ENCODE measurements at places on chromosomes 2 and 18.

DNA sequence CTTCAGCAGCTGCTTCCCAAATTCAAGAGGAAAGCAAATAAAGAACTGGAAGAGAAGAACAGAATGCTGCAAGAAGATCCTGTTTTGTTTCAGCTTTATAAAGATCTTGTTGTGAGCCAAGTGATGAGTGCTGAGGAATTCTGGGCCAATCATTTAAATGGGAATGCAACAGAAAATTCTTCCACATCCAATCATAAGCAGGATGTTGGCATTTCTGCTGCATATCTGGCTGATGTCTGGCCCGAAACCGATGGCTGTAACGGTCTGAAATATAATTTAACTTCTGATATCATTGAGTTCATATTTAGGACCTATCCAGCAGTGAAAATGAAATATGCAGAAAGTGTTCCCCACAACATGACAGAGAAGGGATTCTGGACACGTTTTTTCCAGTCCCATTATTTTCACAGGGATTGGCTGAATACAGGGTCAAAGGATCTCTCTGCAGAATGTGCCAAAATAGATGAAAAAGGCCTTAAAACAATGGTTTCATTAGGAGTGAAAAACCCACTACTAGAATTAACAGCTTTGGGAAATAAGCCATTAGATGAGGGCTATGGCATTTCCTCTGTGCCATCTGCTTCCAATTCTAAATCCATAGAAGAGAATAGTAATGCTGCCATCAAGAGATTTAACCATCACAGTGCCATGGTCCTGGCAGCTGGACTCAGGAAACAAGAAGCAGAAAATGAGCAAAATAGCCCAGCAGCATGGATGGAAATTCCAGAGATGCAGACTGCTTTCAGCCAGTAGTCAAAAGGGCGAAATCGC is 175.6 kb downstream of the MC4R start:
- no peak for DNase-seq

DNA sequence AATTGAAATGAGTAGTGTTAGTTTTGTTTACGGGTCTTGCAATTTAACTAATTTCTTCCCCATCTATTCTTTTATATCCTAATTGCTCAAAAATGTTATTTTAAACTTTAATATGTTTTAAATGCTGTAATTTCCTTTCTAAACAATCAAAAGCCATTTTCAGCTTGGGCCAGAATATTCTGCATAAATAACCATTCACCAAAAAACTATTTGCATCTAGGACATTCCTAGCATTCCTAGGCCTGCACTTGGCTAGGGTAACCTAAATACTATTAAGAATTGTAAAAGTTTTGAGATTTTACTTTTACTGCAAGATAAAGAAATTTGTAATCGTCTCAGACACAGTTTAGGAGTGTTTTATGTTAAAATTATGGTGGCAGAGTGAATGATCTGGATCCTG is 7.8 kb upstream of the ETAA1 start:
- DNase-seq = no peak

DNA sequence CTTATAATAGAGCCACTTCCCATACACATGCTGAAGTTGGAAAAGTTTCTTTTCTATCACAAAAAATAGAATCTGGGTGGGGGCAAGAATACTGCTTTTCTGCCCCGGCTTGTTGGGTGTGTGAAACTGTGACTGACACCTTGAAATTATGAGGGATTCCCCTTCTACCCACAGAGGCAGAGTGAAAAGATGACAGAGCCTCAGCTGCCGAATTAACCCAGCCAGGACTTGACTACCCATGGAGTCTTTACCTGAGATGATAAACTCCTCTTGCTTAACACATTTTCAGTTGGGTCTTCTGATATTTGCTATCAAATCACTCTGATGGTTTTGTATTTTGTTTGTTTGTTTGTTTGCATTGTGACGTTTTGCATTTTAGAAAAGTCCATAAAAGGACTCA is 66.0 kb upstream of the PMAIP1 start:
- no peak for DNase-seq

- DNase-seq = no peak
These were observed 67.4 kb upstream of the ACVR1C start for GRCh38 chr2:157696036-157696435.

- no peak for DNase-seq
These were observed 65.5 kb upstream of the PMAIP1 start for GRCh38 chr18:59834267-59834666.

DNA sequence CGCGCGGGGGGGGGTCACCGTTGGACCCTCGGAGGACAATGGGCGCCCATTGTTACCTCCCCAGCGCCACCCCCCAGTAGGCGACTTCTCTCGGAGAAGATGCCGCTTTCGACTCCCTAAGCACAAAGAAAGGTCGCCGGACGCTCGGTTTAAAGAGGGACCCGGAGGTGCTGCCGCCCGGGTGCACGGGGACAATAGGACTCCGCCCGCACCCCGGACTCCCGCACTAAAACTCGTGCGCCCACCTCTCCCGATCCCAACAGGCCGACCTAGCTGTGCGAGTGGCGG is 318 bp upstream of the CDC42EP3 start:
- DNase-seq = peak; percentile 19

DNA sequence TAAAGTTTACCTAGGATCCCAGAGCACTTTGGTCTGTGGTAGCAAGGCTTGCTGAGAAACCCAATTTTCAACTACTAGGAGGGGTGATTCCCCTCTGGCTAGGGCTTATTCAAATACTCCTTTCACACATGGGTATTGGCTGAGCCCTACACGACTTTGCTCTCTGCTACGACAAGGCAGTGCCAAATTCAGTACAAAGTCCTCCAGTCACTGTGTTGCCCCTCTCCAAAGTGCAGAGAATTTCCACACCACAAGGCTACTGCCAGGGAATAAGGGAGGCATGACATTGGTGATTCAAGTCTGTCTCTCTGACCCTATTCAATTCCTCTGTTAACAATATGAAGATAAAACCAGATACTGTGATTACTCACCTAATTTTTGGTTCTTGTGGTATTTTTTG is 38.9 kb downstream of the SYT4 start:
- no peak for DNase-seq

DNA sequence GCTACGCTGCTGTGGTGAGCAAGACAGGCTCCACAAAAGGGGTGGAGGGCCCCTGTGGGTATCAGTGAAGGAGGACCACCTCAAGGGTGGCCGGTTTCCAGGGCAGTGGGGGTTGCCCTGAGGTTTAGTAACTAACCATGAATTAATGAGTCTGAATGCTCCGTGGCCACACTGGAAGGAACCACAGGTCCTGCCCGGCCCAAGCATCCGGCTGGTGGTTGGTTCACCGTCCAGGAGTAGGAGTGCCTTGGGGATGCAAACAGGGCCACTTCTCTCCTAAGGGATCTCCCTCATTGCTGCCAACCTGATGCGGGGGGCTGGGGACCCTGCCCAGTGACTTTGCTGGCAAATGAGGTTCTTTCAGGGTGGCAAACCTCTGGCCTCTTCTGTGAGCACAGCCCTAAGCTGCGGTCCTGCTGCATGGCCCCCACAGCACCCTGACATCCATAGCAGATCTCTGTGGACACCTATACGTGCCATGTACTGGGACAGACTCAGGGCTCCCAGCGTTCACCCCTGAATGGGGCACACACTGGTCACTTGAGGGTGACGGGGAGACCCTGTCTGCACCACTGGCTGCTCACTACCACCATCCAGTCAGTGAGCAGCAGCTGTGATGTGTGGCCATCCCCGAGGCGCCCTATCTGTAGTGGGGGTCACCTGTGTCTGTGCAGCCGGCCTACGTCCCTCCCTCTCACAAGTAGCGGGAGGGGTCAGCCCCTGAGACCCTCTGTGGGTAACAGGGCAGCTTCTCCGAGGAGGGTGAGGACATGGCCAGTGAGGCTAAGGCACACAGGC is 41.6 kb downstream of the HS6ST1 start:
- no peak for DNase-seq

- DNase-seq = peak; percentile 7
These were observed 29.4 kb downstream of the MTERF4 start for GRCh38 chr2:241072553-241073165.

DNA sequence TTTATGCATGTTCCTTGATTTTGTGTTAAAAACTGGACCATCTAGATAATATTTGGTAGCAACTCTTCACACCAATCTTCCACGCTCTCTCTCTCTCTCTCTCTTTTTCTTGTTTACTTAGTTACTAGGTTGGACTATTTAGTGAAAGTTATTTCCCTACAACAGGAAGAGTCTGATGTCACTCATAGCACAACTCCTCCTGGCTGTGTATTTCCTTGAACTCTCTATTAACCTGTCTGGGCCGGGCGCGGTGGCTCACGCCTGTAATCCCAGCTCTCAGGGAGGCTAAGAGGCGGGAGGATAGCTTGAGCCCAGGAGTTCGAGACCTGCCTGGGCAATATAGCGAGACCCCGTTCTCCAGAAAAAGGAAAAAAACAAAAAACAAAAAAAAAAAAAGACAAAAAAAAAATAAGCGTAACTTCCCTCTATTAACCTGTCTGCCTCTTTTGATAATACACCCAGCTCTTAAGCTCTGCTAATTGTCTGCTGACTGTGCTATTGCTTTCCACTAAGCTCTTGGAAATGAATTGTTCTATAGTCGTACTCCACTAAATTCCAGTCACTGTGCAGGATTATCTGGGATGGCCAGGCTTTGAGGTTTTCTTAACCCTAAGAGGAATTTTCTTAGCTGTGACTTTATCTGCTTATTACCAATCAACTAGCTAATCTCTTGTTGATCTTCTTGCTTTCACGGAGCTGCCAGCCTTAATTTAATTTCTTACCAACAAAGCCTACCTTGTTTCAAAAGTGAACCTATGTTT is 18.1 kb upstream of the CDH19 start:
- DNase-seq = no peak

DNA sequence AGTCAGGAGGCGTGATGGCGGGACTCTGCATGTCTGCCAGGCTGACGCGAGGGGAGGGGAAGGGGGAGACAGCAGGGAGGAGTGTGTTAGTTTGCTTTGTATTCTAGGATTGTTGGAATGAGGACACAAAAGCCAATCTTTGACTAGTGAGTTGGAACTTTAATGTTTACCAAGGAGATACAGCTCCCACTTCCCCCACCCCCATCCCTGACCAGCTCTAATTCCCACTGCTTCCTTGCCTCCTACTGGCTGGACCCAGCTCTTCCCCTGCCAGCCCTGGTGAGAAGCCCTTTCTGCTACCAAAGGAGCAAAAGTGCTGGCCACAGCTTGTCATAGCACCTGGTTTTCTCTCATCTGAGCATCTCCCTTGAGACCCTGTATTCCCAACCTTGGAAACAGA is 84.5 kb downstream of the CELF4 start:
- no peak for DNase-seq

- no peak for DNase-seq
These were observed 146.3 kb downstream of the CALCRL start for GRCh38 chr2:187301706-187302105.

DNA sequence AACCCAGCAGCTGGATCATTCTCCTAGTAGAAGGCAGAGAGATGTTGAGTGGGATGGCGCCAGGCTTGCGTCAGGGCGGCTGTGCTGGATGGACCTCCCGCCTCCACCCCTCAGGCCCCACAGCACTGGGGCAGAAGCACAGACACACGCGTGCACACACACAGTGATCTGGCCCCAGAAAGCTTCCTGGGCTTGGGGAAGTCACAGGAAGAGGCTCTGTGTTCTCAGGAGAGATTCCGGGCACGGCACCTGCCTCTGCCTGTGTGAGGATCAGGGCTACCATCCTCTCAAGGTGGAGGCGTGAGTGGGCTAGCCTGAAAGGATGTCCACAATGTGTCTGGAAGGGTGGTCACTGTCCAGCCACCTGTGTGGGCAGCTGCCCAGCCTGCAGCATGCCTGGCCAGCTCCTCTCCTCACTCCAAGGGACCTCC is 229.8 kb upstream of the HS6ST1 start:
- DNase-seq = peak; percentile 64

DNA sequence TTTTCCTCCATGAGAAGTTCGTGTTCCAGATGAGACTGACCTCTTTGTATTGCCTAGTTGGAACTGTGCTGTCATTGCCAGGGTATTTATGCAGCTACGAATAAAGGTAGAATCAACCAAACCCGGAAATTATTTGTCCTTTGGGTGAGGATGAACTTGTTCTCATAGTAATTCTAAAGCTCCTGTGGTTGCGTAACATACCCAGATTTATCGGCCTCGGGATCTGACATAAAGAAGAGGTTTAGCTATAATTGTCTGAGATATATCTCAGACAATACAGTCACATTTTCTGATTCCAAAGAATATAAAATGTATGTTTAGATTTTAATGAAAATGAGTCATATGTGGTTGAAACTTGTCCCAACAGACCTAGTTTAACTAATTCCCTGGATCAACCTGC is 628.7 kb upstream of the LINC00305 start:
- DNase-seq = no peak

DNA sequence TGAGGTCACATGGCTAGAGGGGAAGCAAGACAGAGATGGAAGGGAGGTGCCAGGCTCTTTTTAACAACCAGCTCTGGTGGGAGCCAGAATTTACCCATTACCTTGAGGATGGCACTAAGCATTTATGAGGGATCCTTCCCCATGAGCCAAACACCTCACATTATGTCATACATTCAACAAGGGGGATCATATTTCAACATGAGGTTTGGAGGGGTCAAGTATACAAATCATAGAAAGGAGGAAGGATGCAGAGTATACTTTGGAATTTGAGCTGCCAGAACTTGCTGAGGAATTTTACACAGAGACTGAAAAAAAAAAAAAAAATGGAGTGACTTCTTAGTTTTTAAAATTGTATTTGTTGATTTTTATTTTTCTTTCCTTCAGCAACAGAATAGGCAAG is 891.4 kb downstream of the CCDC85A start:
- DNase-seq = no peak

GRCh38 chr18:29651122-29651680 is 1391.3 kb downstream of the DSC3 start:
- no peak for DNase-seq

DNA sequence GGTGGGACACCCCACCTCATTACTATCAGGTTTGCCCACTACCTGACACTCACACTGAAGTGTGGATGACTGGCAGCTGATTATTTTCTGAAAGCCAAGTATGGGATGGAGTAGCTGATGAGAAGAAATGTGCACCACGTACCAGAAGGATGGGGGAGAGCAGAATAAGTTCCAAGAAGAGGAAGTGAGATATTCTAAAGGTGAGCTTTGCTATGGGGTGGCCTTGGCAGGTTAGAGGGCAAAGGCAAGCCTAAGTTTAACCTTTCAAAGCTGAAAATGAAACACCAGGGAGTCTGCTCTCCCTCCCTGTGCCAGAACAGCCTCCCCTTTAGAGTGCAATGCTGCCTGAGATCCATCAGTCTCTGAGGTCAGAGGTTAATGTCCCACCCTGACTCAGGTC is 196.1 kb upstream of the OSR1 start:
- DNase-seq = no peak
